Foreskin melanocyte (primary cell): ENCODE measurements at places on chromosomes 2 and 18.

DNA sequence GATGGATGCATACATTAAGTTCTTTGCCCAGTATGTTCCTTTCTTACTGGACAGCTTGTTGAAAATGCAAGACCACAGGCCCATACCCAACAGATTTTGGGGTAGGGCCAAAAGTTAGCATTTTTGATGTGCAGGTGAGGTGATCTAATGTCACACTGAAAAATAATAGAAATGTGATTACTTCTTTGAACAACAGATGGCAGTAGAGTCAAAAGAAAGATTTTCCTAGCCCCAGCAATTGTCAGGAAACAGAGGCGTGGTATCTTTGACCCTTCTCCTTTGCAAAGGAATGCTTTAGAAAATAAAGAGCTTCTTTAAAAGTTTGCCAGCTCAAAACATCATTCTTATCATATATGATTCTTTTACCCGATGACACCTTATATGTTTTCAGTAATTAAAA, 343.6 kb upstream of the SYT4 start:
- peak; percentile 19 for DNase-seq

GRCh38 chr2:10220902-10221391, 81.8 kb upstream of the HPCAL1 start:
- no peak for DNase-seq

DNA sequence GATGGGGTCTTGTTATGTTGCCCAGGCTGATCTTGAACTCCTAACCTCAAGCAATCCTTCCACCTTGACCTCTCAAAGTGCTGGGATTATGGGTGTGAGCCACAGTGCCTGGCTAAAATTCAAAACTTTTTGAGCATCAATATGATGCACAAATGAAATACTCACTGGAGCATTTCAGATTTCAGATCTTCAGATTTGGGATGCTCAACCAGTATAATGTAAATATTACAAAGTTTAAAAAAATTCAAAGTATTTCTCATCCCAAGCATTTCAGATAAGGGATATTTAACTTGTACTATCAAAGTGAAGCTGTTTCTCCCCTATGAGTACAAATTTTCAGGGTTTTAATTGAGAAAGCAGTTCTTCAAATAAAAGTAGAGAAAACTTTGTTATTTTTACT, 164.1 kb upstream of the CCDC68 start:
- no peak for DNase-seq

- no peak for DNase-seq
These were observed 965 bp downstream of the SIX3 start for GRCh38 chr2:44942304-44943030.

DNA sequence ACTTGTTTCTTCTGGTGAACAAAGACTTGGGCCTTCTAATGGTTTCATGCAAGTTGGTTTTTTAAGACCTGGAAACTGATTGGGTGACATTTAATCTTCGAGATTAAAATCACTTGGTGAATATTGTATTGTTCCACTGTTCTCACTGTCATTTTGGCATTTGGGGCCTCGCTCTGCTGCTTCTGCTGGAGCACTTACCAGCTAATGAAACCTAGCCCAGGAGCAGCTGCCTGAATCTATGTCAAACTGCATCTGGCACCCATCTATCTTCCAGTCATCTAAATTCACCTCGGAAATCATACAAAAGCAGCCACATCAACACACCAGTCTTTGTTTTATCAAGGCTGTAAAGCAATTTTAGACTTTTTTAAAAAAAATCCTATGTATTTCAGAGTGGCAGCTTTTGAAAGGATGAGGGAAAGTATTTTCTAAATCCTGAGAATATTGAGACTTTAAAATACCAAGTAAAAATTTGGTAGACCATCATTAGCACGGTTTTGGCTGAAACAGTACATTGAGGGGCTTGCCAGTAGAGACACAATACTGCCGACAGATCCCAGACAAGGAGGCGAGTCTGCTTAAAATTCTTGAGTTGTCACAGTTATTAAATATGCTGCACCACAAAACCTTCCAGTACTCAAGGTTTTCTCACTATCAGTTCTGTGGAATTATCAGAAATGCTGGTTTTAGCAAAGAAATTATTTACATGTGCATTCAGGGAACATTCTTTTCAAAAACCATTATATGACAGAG, 26.1 kb upstream of the SERTAD2 start:
- DNase-seq = no peak

DNA sequence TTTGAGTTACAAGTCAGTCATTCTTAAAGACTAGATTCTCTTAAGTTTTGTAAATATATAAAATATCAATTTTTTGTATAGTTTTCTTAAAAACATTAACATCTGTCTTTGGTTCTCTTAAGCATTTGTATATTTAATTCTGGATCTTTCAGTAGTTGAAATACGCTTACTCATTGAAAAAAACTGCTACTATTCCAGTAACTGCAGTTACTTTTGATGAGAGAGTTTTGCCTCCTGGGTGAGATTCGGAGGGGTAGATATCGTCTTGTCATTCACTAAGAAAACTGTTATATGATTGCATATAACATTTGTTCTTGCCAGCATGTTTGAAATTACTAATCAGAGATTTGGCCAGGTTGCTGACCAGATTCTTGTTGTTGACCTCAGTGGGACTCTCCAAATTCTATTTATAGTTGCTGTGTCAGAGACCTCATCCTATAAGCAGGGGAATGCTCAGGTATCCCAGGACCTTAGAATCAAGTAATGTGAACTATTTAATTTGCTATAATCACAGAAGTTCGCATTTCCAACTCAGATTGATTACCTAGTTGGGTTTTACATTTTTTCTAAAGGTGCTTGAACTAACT, 7.9 kb downstream of the AGPS start:
- DNase-seq = no peak

DNA sequence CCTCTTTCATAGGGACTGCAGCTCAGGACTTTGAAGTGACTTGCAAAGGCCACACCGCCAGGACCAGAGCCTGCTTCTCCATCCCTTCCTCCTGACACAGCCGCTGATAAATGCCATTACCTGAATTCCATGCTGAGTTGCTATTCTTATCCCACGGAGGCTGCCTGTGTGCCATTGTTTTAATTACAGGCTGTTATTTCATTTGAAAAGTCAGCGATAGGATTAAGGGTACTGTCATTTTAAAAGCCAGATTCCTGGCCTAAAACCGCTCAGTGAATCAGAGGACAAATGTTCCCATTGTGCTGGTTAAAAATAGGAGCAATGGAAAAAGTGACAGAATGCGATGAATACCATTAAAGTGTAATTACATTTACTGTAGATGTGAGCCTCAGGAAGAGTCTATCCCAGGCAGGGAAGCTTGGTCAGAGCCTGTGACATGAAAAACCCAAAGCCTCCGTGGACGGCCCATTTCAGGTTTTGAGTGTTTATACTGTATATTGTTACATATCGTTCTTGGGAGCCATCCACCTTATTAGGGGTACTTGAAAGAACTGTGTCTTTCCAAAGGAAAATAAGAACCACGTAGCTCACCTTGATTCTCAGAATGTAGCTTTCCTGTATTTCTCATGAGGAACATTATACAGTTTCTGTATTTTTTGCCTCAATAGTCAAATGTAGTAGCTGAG, 41.3 kb downstream of the PDCL3 start:
- peak; percentile 80 for DNase-seq

DNA sequence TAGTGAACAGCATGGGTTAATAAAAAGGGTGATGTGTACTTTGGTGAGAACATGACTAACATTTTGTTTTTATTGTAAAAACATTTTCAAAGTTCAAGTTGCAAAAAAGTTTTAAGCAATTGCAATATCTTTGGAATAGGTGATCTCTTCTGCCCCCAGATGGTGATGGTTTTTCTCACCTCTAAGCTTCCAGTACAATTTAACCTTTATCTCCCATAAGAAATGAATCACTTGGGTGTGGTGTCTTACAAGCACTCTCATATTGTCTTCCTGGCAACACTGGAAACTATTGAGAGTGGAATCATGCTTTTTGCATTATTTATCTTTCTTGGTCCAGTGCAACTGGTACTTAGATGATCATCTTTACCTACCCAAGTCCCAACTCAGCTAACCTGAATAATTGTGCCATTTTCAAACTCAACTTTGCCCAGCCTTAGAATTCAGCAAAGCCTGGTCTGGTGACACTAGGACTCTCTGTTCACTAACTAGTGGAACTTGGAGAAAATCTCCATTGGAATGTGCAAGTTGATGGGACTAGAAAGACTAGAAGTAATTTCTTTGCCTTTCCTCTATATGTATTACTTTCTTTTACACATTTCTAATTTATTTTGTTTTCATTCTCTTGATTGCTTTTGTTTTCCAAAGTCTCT, 964.7 kb upstream of the ZEB2 start:
- DNase-seq = no peak
